ENCODE measurements at places on chromosomes 16 and 17. TPM values are rescaled to one million over a fixed set of nuclear protein-coding genes. Genes with fewer than 3 reads are reported as not detected.

ACAP1 gene
- total RNA-seq: 225 TPM

ASPA gene
- not detected for total RNA-seq

ITGAX gene
- total RNA-seq: 2.1 TPM

CTRB1 gene
- not detected for total RNA-seq

ATP2C2 gene
- not detected for total RNA-seq

EVPL gene
- total RNA-seq: 0.11 TPM

SOX15 gene
- total RNA-seq: 0.31 TPM

DNA sequence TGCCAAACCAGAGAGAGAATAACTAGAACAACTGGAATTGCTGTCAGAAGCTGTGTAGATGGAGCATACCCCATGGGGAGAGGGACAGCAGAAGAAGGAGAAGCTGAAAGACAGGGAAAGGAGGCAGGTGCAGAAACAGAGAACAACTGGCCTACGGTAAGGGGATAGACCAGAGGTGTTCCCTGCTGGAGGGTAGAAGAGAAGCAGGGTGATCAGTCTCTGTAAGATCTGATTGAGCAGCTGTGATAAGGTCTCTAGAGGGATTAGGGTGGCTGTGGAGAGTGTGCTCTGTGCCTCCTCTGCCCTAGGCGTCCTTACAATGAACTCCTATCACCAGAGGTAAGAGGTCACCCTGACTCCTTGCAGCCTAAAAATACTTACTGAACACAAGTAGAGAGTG is 30.4 kb upstream of the HS3ST3B1 start:
- H3K4me3 ChIP-seq: no peak overlapping the region
- no peaks in the 10 kb centered on the region for H3K27me3 ChIP-seq
- no peak for DNase-seq
- no peaks in the 10 kb centered on the region for H3K4me1 ChIP-seq

GRCh38 chr17:20825539-20825938 is 217.3 kb downstream of the USP22 start:
- no peak overlapping the region for H3K27ac ChIP-seq
- no peak overlapping the region for H3K4me3 ChIP-seq
- DNase-seq: no peak
- no peaks in the 10 kb centered on the region for H3K36me3 ChIP-seq
- no peaks in the 10 kb centered on the region for H3K4me1 ChIP-seq

DNA sequence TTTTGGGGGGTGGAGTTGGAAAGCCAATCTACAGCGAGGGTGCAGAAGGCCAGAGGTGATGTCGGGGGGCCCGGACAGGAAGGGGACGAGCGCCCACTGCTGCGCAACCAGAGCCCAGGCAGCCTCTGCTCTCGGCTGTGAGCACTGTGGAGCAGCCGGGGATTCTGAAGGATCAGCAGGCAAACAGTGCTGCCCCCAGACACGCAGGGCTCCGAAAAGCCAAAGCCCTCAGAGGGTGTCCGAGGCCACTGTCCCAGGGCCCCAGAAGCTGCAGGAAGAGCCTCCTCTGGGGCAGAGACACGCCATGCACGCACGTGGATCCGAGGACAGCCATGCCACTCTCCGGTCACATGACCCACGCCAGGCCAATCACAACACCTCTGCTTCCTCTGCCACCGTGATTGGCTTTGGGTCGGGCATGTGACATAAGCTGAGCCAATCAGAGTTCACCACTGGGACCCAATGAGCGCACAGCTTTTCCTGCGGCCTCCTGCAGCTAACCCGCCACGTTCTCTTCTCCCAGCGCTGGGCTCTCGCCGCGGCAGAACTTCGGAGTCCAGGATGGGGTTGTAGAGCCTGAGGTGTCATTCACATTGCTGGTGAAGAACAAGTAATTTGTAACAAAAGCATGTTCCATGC is 40.7 kb downstream of the ACTG1 start:
- H3K4me1 ChIP-seq: no peaks in the 10 kb centered on the region
- no peak overlapping the region for H3K27ac ChIP-seq
- no peak for DNase-seq
- no peaks in the 10 kb centered on the region for H3K27me3 ChIP-seq

DNA sequence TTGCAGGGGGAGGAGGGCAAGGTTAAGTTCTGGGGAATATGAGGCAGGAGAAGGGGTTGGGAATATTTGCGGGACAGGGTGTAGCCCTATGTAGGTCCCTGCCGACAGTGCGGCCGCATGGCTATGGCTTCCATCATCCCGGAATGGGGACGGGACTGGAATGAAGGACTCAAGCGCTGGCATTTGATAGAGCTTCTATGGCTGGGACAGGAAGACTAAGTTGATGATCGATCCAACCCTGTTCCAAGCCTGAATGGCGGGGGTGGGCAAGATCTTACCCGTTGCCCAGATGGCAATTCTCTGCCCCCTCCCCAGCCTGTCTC is 47.1 kb downstream of the SRCIN1 start:
- H3K27ac ChIP-seq: no peak overlapping the region
- DNase-seq: no peak
- H3K4me3 ChIP-seq: peak overlapping the region; percentile 89
- peaks cover 28% of the 10 kb centered on the region for H3K4me1 ChIP-seq
- H3K36me3 ChIP-seq: no peaks in the 10 kb centered on the region
- peaks cover 36% of the 10 kb centered on the region for H3K27me3 ChIP-seq

- no peak overlapping the region for H3K27ac ChIP-seq
- H3K4me1 ChIP-seq: peaks cover 17% of the 10 kb centered on the region
- peaks cover 18% of the 10 kb centered on the region for H3K27me3 ChIP-seq
Observed at GRCh38 chr16:86558355-86559193, 3.5 kb upstream of the MTHFSD start.

DNA sequence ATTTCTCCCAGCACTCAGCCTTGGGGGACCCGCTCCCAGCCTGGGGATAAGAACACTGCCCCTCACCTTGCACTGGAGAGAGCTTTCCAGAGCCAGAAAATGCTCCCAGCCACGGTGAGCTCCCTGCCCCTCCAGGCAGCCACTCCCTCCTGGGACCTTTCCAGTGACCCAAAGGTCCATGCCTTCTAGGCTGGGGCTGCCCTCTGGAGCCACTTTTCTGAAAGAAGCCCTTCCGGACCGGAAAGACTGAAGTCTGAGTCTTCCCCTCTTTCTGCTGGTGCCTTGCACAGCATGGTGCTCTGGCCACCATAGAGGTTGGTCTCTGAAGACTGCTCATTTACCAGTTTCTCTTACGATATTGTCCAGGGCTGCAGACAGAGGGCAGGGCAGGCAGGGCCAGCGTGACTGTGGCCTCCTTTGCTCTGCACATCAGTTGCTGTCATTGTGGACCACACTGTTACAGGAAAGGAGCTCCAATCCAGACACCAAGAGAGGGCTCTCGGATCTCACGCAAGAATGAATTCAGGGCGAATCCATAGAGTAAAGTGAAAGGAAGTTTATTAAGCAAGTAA is 7.1 kb upstream of the ABCC12 start:
- H3K36me3 ChIP-seq: no peaks in the 10 kb centered on the region
- H3K27ac ChIP-seq: no peak overlapping the region
- H3K4me3 ChIP-seq: no peak overlapping the region
- H3K27me3 ChIP-seq: no peaks in the 10 kb centered on the region
- no peaks in the 10 kb centered on the region for H3K4me1 ChIP-seq

GRCh38 chr16:80028581-80029380 is 428.2 kb upstream of the MAF start:
- no peaks in the 10 kb centered on the region for H3K36me3 ChIP-seq
- no peak overlapping the region for H3K27ac ChIP-seq
- no peaks in the 10 kb centered on the region for H3K27me3 ChIP-seq
- DNase-seq: no peak
- H3K4me1 ChIP-seq: no peaks in the 10 kb centered on the region

- no peaks in the 10 kb centered on the region for H3K27me3 ChIP-seq
- DNase-seq: peak; percentile 76
- peaks cover 33% of the 10 kb centered on the region for H3K4me1 ChIP-seq
- H3K36me3 ChIP-seq: no peaks in the 10 kb centered on the region
Observed at GRCh38 chr17:35242158-35242804, 591 bp upstream of the SLFN5 start.

DNA sequence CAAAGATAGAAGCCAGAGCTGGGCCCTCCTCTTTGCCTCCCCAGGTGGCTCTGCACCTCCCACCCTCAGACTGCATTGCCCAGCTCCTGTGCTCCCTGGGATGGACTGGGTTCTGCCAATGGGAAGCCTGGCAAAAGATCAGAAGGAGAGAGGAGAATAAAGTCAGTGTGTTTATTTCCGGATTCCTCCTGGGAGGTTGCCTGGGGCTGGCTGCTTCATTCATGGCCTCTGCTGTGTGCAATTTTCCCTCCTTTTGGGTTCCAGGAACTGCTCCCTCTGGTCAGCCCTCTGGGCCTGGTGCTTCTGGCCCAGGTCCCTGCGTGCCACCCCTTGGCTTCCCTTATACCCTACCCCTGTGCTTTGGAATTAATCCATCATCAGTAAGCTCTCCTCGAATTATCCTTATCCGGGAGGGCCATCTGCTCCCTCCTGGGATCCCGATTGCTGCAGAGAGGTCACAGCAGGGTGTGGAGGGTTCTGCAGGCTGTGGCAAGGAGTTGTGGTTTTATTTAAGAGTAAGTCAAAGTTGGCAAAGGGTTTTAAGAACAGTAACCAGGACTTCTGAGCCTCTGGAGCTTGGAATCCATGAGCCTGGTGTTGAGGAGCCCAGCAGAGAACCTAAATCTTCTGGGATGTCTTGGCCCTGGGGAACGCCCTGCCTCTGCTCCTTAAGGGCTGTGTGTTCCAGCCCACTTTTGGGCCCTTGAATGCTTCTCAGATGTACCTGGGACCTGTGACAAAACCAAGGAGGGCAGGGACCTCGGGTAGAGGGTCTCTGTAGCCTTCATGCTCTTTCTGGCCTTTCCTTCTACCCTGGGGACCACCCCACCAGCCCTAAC is 8.2 kb upstream of the MMP2 start:
- H3K27ac ChIP-seq: no peak overlapping the region
- H3K4me1 ChIP-seq: no peaks in the 10 kb centered on the region
- H3K4me3 ChIP-seq: no peak overlapping the region
- H3K36me3 ChIP-seq: no peaks in the 10 kb centered on the region
- no peak for DNase-seq

GRCh38 chr17:77089124-77089490 is 51.7 kb upstream of the SEC14L1 start:
- H3K4me3 ChIP-seq: peak overlapping the region; percentile 80
- peaks cover 28% of the 10 kb centered on the region for H3K4me1 ChIP-seq
- H3K36me3 ChIP-seq: peaks cover 23% of the 10 kb centered on the region
- H3K27me3 ChIP-seq: peaks cover 3% of the 10 kb centered on the region
- DNase-seq: no peak

GRCh38 chr17:67995570-67996263 is 552 bp downstream of the C17orf58 start:
- no peak overlapping the region for H3K27ac ChIP-seq
- peaks cover 27% of the 10 kb centered on the region for H3K4me1 ChIP-seq
- H3K27me3 ChIP-seq: peaks cover 5% of the 10 kb centered on the region
- no peaks in the 10 kb centered on the region for H3K36me3 ChIP-seq
- H3K4me3 ChIP-seq: peak overlapping the region; percentile 50

DNA sequence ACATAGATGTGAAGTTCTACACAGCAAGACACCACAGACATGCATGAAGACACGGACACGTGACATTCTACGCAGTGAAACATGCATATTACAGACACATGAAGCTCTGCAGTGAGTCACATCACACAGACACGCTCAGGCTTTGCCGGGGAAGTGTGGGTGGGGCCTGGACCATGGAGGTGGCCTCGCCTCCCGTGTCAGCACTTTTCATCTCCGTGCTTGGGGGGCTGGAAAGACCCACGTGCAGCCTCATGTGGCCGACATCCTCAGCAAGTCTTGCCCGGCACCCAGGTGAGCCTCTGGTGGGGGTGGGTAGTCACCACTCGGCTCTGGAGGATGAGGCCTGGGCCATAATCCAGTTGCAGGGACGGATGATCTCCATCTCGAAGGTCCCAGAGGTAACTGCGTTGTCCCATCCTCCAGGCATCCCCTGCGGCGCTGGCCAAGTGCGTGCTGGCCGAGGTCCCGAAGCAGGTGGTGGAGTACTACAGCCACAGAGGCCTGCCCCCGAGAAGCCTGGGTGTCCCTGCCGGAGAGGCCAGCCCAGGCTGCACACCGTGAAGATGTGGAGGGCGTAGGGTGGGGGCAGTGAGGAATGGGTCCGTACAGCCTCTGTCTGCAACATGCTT is 17.3 kb upstream of the DPEP1 start:
- H3K4me3 ChIP-seq: no peak overlapping the region
- H3K27ac ChIP-seq: no peak overlapping the region
- H3K27me3 ChIP-seq: no peaks in the 10 kb centered on the region
- H3K4me1 ChIP-seq: peaks cover 11% of the 10 kb centered on the region

Measured in CD8-positive, alpha-beta memory T cell (primary cell).